ENCODE measurements at places on chromosomes 12 and 14.

- peak; percentile 70 for ATAC-seq
Observed at GRCh38 chr12:53324113-53324778, 2.8 kb upstream of the AAAS start.

DNA sequence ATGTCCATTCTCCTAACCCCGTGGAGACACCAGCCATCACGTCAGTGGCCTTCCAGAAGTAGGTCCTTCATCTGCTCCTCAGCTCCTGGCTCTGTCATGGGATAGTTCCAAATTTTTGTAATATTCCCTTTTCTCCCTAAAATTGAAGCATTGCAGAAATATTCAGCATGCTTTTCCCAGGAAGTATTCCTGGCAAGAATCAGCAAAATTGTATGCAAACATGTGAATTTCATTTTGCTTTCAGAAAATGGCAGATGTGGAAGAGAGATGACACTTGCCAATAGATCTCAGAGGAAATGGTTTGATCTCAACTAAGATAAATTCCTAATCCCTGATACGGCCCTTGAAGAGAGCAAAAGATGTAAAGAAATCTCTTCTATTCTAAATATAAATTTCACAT lies 298.9 kb downstream of the ITPR2 start:
- no peak for ATAC-seq

DNA sequence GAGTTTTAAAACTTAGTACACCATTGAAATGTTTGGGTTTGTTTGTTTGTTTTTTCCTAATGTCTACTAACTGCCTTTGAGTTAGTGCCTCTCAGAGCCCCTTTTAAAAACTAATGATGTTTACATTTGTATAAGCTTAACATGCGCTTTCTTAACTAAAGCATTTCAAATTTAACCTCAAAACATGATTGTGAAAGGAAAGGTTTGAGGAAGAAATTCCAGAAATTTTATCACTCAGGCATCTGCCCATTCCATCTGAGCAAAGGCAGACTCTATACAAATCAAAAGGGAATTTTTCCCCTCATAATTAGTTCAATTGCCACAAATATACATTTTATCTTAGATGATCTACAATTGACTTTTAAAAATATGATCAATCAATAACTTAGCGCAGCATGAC lies 230.7 kb upstream of the CAND1 start:
- no peak for ATAC-seq

DNA sequence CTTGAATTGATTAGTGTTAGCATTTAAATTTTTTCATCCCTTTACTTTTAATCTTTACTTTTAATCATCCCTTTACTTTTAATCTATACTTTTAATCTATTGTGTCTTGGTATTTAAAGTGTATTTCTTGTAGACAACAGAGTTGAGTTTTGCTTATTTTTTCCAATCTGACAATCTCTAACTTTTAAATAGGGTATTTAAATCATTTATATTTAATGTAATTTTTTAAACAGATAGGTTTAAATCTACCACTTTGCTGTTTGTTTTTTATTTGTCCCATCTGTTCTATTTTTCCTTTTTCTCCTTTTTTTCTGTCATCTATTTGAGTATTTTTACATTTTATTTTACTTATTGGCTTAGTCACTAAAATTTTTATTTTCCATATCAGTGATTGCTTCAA lies 68.3 kb downstream of the TTC7B start:
- ATAC-seq, result no peak

GRCh38 chr12:53227836-53228235 lies 4.2 kb downstream of the RARG start:
- no peak for ATAC-seq

DNA sequence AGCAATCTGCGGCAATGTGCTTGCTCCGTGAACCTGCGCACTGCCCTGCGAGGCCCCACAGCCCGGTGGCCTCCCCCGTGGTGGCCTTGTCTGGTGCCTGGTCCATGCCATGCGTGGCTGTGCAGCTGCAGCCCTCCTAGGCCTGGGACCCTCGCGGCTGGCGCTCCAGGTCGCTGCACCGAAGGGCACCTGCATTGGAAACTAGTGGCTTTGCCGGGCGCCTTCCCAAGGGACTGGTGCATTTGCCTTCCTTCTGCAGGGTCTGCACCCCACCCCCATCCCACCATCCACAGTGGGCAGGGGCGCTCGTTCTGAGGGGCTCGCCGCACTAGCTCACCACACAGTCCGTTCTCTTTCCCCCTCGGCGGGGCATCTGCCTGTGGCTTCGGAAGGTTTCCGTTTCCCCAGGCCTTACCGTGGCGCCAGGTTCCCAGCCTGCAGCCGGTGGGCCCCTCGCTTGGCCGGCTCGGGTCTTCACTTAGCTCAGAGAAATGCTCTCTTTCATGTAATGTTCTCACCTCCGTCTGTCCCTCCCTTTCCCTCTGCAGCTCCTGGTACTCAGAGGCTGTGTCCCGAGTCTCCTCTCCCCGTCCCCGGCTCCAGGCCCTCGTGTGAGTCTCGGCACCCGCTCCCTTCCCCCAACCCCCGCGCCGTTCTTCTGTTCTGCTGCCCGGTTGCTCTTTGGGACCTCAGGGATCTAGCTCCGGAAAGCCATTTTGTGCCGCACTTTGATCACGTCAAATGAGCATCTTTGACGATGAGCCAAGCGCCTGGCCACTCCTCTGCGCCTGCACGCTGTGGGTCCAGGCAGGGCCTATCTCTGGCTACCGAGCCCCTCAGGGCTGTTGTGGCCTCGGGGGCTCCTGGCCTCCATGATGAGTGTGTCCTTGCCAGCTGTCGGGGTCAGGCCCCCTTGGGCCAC lies 31.9 kb downstream of the JAG2 start:
- ATAC-seq, result no peak

DNA sequence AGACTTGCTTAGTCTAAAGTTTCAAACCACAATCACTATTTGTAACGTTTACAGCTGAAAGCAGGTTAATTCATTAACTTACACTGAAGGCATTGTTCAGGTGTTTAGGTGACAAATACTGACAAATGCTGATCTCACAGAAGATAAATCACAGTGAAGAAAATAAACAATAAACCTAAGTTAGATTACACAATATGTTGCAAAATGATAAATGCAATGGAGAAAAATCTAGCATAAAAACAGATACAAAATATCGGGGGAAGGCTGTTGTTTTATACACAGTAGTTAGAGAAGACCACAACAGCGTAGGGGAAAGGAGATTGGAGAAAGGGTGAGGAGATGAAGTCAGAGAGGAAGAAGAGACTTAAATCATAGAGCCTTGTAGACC lies 3.0 kb downstream of the SCAF11 start:
- no peak for ATAC-seq

GRCh38 chr12:50918584-50919316 lies 33.6 kb upstream of the HIGD1C start:
- ATAC-seq, result no peak

GRCh38 chr14:73394317-73394716 lies 64.0 kb downstream of the NUMB start:
- peak; percentile 53 for ATAC-seq

- ATAC-seq, result no peak
Observed at GRCh38 chr12:123056053-123056452, 75.6 kb downstream of the ARL6IP4 start.

GRCh38 chr12:105330931-105331804 lies 677 bp downstream of the C12orf75 start:
- peak; percentile 31 for ATAC-seq

- no peak for ATAC-seq
Observed at GRCh38 chr12:89695830-89696229, 12.8 kb downstream of the ATP2B1 start.

DNA sequence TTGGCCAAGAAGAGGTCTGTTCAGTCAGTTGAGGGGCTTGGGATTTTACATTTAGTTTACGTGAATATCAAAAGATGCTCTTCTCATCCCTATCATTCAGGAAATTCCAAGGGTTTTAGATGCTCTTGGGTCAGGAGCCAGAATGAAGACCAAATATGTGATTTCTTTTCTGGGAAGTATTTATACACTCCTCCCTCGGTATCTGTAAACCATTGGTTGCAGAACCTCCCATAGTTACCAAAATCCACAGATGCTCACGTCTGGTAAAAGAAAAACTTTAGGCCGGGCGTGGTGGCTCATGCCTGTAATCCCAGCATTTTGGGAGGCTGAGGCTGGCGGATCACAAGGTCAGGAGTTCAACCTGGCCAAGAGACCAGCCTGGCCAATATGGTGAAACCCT lies 75.9 kb downstream of the TNFAIP2 start:
- no peak for ATAC-seq

DNA sequence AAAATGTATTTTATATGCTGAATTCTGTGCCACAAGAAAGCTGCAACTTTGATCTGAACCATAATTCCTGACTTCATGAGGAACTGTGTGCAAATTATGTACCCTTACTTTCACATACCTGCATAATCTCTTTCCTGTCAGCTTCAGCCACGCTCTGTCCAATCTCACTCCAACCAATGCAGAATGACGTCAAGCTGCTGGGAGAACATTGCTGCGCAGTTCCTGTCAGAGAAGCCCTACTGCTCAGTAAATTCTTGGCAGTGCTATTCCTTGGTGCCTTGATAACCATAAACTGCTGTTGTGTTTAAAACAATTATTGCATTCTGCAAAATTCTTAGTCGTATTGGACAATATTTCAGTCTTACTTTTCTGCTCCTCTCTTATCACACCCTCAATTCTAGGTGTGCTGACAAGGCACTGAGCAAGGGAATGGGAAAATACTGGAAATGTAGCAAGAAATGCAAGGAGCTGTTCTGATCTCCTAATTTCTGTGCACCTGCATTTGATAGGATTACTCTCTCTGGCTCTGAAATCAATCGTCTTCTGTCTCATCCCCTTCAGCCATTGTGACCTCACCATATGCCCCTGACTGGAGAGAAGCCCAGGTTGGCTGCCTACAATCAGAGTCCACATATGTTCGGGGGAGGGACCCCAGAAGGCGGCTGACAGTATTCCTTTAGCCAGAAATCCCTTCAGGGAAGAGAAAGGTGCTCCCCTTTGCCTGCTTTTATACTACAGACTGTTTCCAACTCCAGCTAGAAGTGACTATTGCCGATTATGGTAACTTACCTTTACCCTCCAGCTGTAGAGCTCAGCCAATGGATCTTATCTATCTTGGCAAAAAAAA lies 274.9 kb upstream of the NOVA1 start:
- ATAC-seq, result no peak

DNA sequence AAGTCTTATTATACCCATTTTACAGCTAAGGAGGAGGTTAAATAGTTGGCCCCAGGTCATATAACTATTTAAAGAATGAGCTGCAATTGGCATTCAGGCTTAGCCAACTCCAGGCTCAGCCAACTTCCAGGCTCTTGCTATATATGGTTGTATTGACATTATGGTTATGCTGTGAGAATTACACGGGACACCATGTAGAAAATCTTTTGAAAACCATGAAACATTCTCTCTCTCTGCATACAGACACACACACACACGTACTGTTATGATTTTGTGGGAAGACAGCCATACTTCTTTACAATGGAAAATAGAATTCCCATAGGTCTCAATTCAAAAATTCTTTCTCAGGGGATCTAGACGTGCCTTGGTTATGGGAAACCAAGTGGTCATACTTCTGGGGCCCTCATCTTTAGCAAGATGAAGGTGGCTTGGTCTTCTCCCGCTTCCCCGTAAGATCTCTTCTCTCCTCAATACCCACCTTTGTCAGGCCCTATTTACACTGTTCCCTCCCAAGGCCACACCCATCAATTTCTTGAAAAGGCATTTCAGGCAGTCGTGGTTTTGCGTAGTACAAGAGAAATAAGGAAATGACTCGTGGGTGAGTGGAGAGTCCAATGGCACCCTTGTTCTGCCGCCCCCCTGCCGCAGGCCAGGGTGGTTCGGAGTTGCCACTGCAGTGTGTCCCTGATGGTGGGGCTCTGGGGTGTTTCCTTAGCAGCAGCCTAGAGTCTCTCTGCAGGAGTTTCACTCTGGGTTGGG lies 10.0 kb upstream of the GPRC5A start:
- no peak for ATAC-seq

- ATAC-seq, result peak; percentile 72
Observed at GRCh38 chr12:41932470-41932991, 212.1 kb downstream of the GXYLT1 start.

DNA sequence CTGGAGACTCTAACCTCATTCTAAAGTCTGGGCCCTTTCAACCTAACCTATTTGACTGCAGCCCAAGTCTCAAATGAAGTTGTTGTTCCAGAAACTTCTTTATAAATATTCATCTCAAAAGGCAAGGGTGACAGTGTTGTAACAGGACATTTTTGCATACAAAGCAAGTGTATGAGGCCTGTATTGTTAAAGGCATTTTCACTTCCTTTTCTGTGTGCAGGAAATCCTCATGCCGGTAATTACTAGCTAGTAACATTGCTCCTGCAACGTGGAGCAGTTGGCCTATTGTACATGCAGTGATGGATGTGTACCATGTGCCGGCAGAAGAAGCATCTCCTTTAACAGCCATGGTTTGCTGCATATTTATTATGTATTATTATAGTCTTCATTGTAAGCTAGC lies 156.5 kb upstream of the RMST start:
- peak; percentile 92 for ATAC-seq

DNA sequence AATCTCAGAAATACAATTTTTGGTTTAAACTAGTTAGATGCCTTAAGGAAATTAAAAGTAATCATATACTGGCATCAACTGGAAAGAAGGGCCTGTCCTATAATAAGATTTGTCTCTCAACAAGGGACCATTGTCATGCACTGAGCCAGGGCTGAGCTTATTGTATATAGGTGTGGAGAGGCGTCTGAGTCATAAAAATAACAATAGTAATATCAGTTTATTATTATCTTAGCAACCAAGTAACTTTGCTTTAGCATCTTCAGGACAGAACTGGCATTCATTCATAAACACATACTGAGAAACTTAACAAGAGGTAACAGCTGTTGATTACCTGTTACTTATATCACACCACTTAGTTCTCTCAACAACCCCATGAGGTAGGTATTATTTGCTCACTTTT lies 7.1 kb downstream of the KRT75 start:
- ATAC-seq, result no peak

DNA sequence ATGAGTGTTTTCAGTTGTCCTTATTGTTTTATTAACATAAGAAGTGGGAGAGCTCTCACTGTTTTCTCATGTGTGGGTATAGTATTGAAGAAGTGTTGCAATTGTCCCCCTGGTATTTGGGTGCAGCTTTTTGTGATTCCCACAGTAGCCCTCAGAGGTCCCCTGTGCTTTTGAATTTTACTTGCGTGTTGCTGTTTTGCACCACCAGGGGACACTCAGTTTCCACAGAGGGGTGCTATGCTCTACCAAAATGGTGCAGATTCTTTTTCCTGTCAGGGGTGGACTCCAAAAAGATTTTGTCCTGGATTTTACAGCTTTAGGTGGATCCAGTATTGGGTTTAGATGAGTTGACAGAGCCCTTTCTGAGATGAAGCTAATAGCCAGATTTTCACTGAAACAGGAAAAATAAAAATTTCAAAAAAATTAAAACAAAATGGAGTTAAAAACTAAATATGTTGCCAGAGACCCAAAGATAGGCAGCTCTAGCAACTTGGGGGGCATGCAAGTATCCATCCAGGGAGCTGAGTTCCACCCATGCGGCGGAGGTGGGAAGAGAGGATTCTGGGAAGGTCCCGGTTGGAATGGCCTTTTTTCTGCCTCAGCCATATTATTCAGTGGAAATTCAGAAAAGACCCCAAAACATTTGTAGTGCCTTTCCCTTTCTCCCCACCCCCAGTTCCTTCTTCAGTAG lies 50.2 kb downstream of the TTLL5 start:
- no peak for ATAC-seq

- ATAC-seq, result no peak
Observed at GRCh38 chr14:92427096-92427495, 86.5 kb upstream of the RIN3 start.

All from stimulated activated memory B cell treated with anti-CD40 and anti-IgM and Interleukin-4, amounts not matched to agents 10 μg/mL and 1 μg/mL and 100 μg/mL, for 72 hours (primary cell).